B cell (primary cell): ENCODE measurements at places on chromosomes 6 and 20. TPM values are rescaled to one million over a fixed set of nuclear protein-coding genes. Genes with fewer than 3 reads are reported as not detected.

Gene CEP85L
- 32.0 and 32.1 TPM in 2 replicates for total RNA-seq

Gene SSTR4
- total RNA-seq: not detected in 2 replicates

Gene SLC18B1
- total RNA-seq: 21.4 and 22.8 TPM in 2 replicates

Gene BPI
- total RNA-seq: 0.44 TPM in 1 of 2 replicates, not detected in the other

Gene FNDC1
- not detected in 2 replicates for total RNA-seq

Gene FLRT3
- 0.17 TPM in 1 of 2 replicates, not detected in the other for total RNA-seq

Gene HFE
- 6.3 and 6.5 TPM in 2 replicates for total RNA-seq

Gene PDE7B
- 7.5 and 9.2 TPM in 2 replicates for total RNA-seq

Gene PRND
- total RNA-seq: not detected in 2 replicates

Gene TBXT
- total RNA-seq: not detected in 2 replicates

Gene DDO
- not detected in 2 replicates for total RNA-seq

Gene PTCRA
- not detected in 2 replicates for total RNA-seq

Gene SCRT2
- total RNA-seq: not detected in 2 replicates

DNA sequence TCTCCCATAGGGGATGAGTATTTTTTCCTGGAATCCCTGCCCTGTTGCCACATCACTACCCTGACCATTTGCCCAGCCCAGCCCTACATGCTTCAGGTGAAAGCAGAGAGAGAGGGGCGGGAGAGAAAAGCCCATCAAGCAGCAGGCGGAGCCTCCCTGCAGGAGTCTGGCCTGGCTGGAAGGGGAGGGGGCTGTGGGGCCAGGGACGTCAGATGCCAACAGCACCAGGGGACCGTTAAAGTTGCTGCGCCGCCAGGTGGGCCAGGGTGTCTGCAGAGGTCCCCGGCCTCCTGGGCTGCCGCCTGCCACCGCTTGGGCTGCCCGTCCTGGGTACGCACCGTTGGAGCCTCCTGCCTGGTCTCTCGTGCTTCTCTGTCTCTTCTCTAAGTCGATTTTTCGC, 757 bp upstream of the R3HDML start:
- no peak overlapping the region for H3K4me3 ChIP-seq
- H3K36me3 ChIP-seq: no peaks in the 10 kb centered on the region
- DNase-seq: no peak
- H3K4me1 ChIP-seq: no peaks in the 10 kb centered on the region

DNA sequence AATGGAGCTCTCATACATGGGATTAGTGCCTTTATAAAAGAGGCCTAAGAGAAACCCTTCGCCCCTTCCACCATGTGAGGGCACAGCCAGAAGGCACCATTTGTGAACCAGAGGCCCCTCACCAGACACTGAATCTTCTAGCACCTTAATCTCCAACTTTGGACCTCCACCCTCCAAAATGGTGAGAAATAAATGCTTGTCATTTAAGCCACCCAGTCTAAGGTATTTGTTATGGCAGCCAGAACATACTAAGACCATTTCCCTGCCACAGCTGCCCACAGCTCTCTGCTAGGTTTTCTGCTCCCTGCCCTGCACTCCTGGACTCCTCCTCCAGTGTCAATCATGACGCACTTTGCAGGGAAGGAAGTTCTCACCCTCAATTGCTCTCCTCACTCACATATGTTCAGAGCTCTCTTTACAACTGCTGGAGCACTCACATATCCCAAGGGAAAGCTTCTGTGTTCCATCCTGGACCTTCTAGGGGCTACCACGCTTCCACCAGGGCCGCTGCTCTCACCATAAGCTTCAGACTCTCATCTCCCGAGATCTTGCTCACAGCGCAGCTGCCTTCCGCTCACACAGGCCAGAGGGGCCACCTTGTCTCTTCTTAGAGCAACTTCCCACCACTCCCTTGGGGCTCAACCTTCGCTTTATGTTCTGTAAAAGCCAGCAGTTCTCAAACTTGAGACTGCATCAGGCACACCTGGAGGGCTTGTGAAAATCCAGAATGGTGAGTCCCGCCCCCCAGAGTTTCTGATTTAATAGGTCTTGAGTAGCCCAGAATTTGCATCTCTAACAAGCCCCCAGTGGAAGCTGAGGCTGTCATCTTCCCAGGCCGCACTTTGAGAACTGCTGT, 1.6 kb upstream of the LY86 start:
- DNase-seq: peak; percentile 82
- peaks cover 5% of the 10 kb centered on the region for H3K36me3 ChIP-seq
- H3K27ac ChIP-seq: peak overlapping the region; percentile 91
- H3K4me1 ChIP-seq: peaks cover 71% of the 10 kb centered on the region

DNA sequence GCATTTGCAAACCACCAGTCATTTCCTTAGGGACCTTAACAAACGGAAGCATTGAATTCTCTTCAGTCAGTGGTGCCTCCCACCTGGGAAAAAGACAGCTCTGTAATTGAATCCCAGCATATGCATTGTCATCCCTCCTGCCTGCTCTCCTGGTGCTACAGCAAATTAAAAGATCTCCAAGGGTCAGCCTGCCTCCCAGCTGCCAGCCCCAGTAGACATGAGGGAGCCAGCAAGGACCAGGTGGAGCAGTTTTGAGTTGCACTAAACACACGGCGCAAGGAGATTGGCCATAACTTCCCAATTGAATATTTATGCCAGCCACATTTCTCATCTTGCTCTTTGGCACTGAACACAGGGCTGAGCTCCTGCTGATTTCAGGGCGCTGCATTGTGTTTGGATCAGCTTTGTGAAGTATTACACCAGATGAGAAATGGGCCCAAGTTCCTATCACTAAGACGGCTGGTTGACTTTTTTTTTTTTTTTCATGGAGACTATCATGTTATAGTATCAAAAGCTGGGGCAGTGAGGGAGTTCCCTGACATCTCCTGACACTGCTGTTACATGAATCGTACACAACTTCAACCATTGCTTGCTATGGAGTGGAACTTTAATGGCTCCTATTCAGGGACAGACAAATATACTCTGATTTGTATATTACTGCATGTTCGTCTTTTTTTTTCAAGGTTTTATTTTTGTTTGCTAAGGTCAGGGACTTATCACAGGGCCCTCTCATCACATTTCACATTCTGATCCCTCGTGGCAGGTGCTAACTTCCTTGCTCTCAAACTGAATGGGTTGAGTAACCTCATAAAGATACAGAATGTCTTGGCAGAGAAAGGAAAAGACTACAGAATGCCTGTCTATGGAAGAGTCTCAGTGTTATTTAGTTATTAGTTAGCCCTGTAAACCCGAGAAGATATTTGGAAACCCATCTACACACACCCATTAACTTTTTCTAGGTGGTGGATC, 191.1 kb downstream of the EYA4 start:
- no peaks in the 10 kb centered on the region for H3K4me1 ChIP-seq
- H3K27me3 ChIP-seq: no peaks in the 10 kb centered on the region
- no peaks in the 10 kb centered on the region for H3K36me3 ChIP-seq
- DNase-seq: no peak
- H3K27ac ChIP-seq: no peak overlapping the region

DNA sequence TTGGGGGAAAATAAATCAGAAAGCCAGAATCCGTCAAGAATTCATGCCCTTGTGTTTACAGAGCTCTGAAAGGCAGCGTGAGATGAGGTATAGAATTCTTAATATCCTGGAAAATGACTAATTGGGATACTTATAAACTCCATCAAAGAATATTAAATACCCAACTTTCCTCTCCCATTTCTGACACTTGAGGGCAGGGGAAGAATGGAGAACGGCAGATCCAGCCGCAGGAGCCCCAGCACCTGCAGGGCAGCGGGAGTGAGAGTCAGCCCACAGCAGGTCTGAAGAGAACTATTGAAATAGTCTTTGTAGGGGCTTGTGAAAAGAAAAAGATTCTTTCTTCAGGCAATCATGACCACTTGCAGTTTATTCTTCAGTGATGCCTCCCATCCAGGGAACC, 107.2 kb downstream of the AGPAT4 start:
- H3K4me3 ChIP-seq: no peak overlapping the region
- peaks cover 30% of the 10 kb centered on the region for H3K4me1 ChIP-seq
- H3K36me3 ChIP-seq: peaks cover 6% of the 10 kb centered on the region
- no peak overlapping the region for H3K27ac ChIP-seq
- no peak for DNase-seq

DNA sequence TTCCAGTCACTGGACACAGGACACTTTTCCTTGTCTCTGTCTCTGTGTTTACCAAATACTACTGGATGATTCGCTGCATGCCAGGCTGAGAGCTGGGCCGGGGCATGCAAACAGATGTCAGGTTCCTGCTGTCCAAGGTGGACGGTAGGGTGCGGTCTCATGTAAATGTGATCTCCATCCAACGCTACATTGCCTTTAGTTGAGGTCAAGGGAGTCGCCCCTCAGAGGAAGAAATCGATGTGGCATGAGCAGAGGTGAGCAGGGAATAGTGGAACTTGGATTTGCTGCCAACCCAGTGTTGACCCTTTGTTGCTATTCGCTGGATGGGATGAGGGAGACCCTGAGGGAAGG, 9.8 kb upstream of the TOX2 start:
- H3K27ac ChIP-seq: no peak overlapping the region
- no peaks in the 10 kb centered on the region for H3K36me3 ChIP-seq
- H3K27me3 ChIP-seq: no peaks in the 10 kb centered on the region

GRCh38 chr6:157059781-157060180, 263.5 kb downstream of the TMEM242 start:
- no peak overlapping the region for H3K27ac ChIP-seq
- DNase-seq: no peak
- no peak overlapping the region for H3K4me3 ChIP-seq
- H3K36me3 ChIP-seq: peaks cover 15% of the 10 kb centered on the region

GRCh38 chr6:29749308-29749662, 26.1 kb downstream of the HLA-F start:
- no peaks in the 10 kb centered on the region for H3K36me3 ChIP-seq
- peak overlapping the region; percentile 31 for H3K27ac ChIP-seq
- no peak for DNase-seq
- H3K4me1 ChIP-seq: peaks cover 30% of the 10 kb centered on the region
- H3K4me3 ChIP-seq: no peak overlapping the region
- H3K27me3 ChIP-seq: no peaks in the 10 kb centered on the region

DNA sequence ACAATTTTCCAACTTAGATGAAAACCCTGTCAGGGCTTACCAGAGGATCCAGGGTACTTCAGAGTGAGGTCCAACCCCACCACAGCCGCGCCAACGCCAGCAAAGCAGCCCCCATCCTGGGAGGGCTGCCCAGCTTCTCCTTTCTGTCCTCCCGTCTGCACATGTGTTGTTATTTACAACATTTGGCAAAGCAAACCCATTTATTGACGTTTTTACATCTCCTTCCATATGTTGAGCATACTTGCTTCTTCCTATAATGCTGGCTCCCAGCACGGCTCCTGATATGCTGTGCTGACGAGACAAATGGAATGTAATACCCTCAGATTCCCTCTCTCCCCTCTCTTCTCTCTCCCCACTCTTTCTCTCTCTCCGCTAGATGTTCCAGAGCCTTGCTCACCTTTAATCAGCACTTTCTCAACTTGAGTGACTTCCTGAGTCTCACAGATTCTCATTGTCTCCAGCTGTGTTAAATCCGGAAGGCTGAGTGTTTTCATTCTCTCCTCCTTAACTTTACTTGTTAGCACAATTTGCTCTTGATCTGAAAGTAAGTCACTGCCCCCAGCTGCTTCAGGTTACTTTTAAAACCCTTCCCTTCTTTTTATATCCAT, 22.7 kb downstream of the RCAN2 start:
- no peak for DNase-seq
- no peak overlapping the region for H3K4me3 ChIP-seq
- H3K27ac ChIP-seq: no peak overlapping the region
- H3K27me3 ChIP-seq: no peaks in the 10 kb centered on the region
- no peaks in the 10 kb centered on the region for H3K36me3 ChIP-seq
- no peaks in the 10 kb centered on the region for H3K4me1 ChIP-seq

DNA sequence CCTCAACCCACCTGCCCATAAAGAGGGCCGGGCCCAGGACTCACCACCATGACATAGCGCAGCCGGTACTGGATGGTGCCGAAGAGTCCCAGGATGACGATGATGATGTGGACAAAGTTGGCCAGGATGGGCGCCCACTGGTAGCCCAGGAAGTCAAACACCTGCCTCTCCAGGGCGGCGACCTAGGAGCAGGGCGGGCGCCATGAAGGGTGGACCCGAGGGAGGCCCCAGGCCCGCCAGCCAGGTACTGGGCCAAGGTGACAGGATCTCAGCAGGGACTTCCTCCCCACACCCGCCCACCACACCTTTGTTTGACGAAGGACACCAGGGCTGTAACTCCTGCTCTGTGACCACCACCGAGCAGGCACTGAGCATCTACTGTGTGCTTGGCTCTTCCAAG, 4.4 kb downstream of the NKAIN4 start:
- no peak overlapping the region for H3K27ac ChIP-seq
- no peak overlapping the region for H3K4me3 ChIP-seq
- H3K36me3 ChIP-seq: no peaks in the 10 kb centered on the region
- DNase-seq: no peak
- peaks cover 13% of the 10 kb centered on the region for H3K4me1 ChIP-seq
- peaks cover 6% of the 10 kb centered on the region for H3K27me3 ChIP-seq

- no peak overlapping the region for H3K4me3 ChIP-seq
- H3K36me3 ChIP-seq: no peaks in the 10 kb centered on the region
- H3K27ac ChIP-seq: no peak overlapping the region
- no peaks in the 10 kb centered on the region for H3K4me1 ChIP-seq
- H3K27me3 ChIP-seq: no peaks in the 10 kb centered on the region
Observed at GRCh38 chr20:22667198-22667597, 82.8 kb upstream of the FOXA2 start.

GRCh38 chr6:123062670-123063069, 66.6 kb downstream of the CLVS2 start:
- H3K27ac ChIP-seq: no peak overlapping the region
- no peaks in the 10 kb centered on the region for H3K27me3 ChIP-seq
- H3K4me3 ChIP-seq: no peak overlapping the region

DNA sequence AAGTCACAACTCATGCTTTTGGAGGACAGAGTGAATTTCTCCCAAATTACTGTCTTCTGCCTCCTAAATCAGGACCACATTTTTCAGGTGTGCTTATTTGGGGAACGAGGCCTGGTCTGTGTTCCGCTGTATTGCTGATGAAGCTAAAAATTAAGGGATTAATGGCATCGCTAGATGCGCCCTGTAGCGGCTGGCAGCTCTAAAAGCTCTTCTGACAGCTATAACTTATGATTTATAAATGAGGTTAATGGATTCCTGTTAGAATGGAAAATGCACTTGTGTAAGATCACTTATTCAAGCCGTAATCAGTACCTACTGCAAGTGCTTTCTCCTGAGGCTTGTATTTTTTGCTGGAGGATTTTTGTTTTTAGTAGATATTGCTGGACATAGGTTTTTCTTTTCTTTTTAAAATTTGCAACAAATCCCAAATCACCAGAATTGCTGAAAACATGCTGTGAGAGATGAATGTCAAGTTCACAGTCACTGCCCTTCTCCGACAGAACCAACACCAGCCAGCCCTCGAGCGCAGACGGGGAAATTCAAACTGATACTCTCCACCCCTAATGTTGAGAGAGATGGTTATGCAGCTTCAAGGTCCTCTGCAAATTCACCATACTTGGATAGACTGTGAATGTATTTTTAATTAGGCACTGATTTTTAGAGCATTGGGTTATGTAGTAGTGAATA, 49.1 kb downstream of the AKAP12 start:
- H3K27ac ChIP-seq: no peak overlapping the region
- H3K27me3 ChIP-seq: peaks cover 5% of the 10 kb centered on the region
- H3K36me3 ChIP-seq: no peaks in the 10 kb centered on the region
- no peak overlapping the region for H3K4me3 ChIP-seq
- H3K4me1 ChIP-seq: peaks cover 10% of the 10 kb centered on the region

GRCh38 chr6:167652701-167653095, 174.0 kb upstream of the AFDN start:
- peaks cover 4% of the 10 kb centered on the region for H3K27me3 ChIP-seq
- no peak for DNase-seq
- H3K36me3 ChIP-seq: no peaks in the 10 kb centered on the region
- no peak overlapping the region for H3K27ac ChIP-seq

GRCh38 chr6:168616816-168617765, 176.1 kb downstream of the SMOC2 start:
- H3K27me3 ChIP-seq: no peaks in the 10 kb centered on the region
- no peaks in the 10 kb centered on the region for H3K36me3 ChIP-seq
- no peak for DNase-seq
- no peak overlapping the region for H3K4me3 ChIP-seq
- H3K27ac ChIP-seq: no peak overlapping the region
